Urinary bladder (tissue), 4 donors: ENCODE measurements at places on chromosomes 16 and 17. TPM values are rescaled to one million over a fixed set of nuclear protein-coding genes. Genes with fewer than 3 reads are reported as not detected.

Gene PNMT
- 9.3 TPM for polyA plus RNA-seq

Gene CARD14
- polyA plus RNA-seq, result 1.2 TPM

DNA sequence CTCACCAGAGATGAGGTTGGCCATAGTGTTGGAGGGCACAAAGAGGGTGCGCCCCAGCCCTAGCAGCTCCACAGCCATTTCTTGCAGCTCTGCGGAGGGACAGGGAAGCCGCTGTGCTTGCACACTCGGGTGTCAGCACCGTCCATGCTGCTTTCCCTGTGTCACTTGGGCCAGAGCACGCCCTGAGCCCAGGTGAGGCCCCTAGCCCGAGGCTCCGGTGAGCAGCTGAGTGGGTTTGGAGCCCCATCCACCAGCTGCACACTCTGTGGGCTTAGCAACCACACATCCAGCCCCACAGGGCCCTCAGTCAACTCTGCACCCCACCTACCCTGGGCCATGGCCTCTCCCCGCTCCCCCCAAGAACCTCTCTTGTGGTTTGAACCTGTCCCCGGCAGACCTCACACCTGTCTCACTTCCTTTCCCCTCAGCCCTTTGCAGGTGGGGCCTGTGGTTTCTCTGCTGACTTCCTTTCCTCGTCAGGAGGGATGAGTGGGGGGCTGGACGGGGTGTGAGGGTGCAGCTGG lies 20.7 kb downstream of the TMEM235 start:
- no peak for DNase-seq

Gene CIBAR2
- polyA plus RNA-seq, result not detected

DNA sequence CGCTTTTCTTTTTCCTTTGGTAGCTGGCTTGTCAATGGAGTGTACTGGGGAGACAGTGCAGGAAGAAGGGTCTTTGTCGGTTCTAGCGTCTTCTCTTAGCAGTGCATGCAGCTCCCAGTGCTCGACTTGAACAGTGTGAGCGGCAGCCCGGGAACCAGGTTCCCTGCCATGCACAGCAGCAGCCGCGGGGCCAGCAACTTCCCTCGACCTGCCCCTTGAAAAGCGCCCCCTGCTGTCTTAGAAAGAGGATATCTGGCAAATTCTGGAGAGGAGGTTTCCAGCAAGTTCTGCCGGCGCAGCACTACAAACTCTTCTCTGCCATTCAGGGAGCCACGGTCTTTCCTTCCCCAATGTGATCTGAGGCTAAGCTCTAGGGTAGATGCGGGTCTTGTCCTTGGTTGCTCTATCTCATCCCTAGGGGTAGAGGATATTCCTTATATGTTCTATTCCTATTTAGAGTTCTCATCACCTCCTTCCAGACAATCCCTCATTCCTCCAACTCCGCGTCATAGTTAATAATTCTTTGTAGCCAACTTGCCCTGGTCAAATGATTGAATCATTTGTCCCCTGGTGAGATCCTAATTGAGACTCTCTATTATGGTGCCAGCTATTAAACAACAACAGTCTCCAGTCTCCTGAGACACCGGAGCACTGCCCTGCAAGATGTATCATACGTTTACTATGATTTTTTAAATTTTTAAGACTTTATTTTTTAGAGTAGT lies 451.3 kb downstream of the PMP22 start:
- no peak for DNase-seq

DNA sequence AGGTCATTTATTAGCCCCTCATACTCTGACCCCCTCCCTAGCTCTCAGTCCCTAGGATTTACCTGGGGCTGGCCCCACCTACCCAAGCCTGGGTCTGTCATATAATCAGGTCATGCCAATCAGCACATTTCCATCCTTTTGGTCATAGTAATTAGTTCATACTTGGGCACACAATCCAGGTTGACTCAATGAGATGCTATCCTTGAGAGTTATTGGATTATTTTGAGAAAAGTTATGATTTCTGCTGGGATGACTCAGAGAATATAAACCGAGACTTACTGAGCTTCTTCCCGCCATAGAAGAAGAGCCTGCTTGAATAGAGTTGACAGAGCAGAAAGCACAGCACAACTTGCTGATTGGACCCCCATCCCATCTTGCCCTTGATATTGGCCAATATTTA lies 331.5 kb downstream of the CBLN1 start:
- DNase-seq, result no peak

- no peak for DNase-seq
Observed at GRCh38 chr16:3234543-3234856, 458 bp downstream of the ZNF200 start.

GRCh38 chr16:5364186-5364585 lies 266.6 kb upstream of the EEF2KMT start:
- no peak for DNase-seq

Gene PYDC1
- polyA plus RNA-seq, result not detected
